ENCODE measurements at places on chromosomes 12 and 14. TPM values are rescaled to one million over a fixed set of nuclear protein-coding genes. Genes with fewer than 3 reads are reported as not detected.

The YAF2 gene
- 13.7 TPM for total RNA-seq

The ANKLE2 gene
- total RNA-seq = 82.3 TPM

The GUCY2C gene
- total RNA-seq = not detected

The PELI2 gene
- total RNA-seq = 11.3 TPM

The SLC38A4 gene
- 0.33 TPM for total RNA-seq

The HOXC4 gene
- total RNA-seq = not detected

The FZD10 gene
- not detected for total RNA-seq

The GARIN6 gene
- total RNA-seq = not detected

The KRT8 gene
- total RNA-seq = 12.5 TPM

The ZBTB25 gene
- total RNA-seq = 4.6 TPM

The SOAT2 gene
- not detected for total RNA-seq

The PCK2 gene
- total RNA-seq = 8.5 TPM

The RASSF9 gene
- total RNA-seq = 4.3 TPM

The GSG1 gene
- total RNA-seq = not detected

The OR4E2 gene
- not detected for total RNA-seq

The TDRD9 gene
- 1.2 TPM for total RNA-seq

The LRRK2 gene
- 0.33 TPM for total RNA-seq

The KLRC4 gene
- not detected for total RNA-seq

The SLC6A15 gene
- 2.3 TPM for total RNA-seq

The KRT2 gene
- total RNA-seq = not detected

The FKBP3 gene
- total RNA-seq = 23.2 TPM

The ENTPD5 gene
- 11.8 TPM for total RNA-seq

The IRAK4 gene
- 17.6 TPM for total RNA-seq

The RBP5 gene
- not detected for total RNA-seq

The KANSL2 gene
- total RNA-seq = 62.1 TPM

The SMOC1 gene
- total RNA-seq = 3.3 TPM

The C1RL gene
- 40.5 TPM for total RNA-seq

The PPP1R36 gene
- 0.67 TPM for total RNA-seq

The PLEK2 gene
- total RNA-seq = 2.9 TPM

The CLEC2A gene
- total RNA-seq = not detected

The DNAJC22 gene
- 0.29 TPM for total RNA-seq

The GPR135 gene
- 2.3 TPM for total RNA-seq

The ZDHHC22 gene
- not detected for total RNA-seq

The RND1 gene
- total RNA-seq = 3.9 TPM

The CAND1 gene
- total RNA-seq = 83.6 TPM

The LRP10 gene
- total RNA-seq = 116 TPM

The NTF3 gene
- 0.19 TPM for total RNA-seq

The AQP2 gene
- total RNA-seq = not detected

The PLEKHD1 gene
- total RNA-seq = not detected

The DRAM1 gene
- 27.8 TPM for total RNA-seq

The IL31 gene
- total RNA-seq = not detected

The KERA gene
- not detected for total RNA-seq

The LRP1-AS gene
- not detected for total RNA-seq

The VRTN gene
- total RNA-seq = not detected

The P2RX2 gene
- total RNA-seq = not detected

The PARP11 gene
- 5.9 TPM for total RNA-seq

The KLRG1 gene
- 1.3 TPM for total RNA-seq
